ENCODE measurements at places on chromosomes 2 and 18.

- DNase-seq, result no peak
Measured at GRCh38 chr2:121695171-121695451, 41.6 kb downstream of the NIFK start.

DNA sequence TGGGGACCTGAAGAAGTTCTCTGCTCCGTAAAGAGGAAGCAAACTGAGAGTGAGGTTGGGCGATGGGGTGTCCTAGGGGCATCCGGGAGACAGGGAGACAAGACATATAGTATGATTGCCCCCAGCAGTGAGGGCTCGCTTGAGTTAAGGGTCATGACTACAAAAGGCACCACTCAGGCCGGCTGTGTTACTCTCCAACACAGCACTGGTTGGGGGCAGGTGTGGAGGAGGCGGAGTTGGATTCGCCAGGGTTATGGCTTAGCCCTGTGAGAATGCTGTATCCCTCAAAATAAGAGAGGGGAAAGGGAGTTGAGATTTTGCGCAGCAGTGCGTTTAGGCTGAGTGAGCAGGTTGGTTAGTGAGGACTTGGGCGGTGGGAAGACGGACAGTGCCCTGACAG, 12.0 kb downstream of the DYSF start:
- no peak for DNase-seq

DNA sequence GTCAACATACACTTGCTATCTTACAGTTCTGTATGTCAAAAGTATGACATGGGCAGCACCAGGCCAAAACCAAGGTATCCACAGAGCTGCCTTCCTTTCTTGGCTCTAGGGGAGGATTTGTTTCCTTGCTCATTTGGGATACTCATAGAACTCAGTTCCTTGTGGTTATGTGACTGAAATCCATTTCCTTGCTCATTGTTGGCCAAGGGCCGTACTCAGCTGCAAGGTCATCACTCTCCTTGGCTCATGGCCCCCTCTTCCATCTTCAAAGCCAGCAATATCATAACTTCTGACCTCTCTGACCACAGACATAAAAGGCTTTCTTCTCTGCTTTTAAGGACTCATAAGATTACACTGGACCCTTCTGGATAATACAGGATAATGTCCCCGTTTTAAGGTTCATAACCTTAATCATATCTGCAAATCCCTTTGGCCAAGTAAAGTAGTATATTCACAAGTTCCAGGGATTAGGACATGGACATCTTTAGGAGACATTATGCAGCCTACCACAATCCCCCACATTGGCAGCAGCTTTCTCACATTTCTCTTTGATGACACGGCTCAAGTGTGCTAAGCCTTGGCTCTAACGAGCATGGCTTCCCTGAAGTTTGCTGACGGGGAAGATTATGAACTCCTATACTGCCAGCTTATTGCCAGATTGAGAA, 20.9 kb downstream of the TMEM237 start:
- peak; percentile 49 for DNase-seq

DNA sequence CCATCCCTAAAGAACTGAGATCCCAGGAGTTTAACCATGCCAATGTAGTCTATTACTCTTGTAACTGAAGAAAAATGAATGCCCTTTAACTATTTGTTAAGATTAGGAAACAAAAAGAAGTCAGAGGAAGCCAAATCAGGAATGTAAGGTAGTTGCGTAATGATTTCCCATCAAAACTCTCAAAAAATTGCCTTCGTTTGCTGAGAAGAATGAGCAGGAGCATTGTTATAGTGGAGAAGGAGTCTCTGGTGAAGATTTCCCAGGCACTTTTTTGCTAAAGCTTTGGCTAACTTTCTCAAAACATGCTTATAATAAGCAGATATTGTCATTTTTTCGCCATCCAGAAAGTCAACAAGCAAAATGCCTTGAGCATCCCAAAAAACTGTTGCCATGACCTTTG, 224.0 kb upstream of the SIX2 start:
- peak; percentile 30 for DNase-seq

DNA sequence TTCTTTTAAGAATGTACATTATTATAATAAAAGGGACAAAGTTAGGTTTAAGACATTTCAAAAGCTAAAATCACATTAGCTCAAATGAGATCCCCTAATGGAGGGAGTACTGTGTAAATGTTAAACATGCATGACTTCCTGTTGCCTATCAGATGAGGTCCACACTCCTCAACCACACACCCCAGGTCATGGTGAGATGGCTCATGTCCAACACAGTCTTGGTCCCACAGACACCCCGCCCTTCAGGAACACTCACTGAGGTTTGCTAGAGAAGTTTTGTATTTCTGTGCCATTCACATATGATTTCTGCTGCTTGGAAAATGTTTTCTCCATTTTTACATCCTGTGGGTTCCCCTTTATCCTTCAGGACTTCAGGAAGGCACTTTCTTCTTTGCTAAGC, 491.0 kb downstream of the SOX11 start:
- no peak for DNase-seq

DNA sequence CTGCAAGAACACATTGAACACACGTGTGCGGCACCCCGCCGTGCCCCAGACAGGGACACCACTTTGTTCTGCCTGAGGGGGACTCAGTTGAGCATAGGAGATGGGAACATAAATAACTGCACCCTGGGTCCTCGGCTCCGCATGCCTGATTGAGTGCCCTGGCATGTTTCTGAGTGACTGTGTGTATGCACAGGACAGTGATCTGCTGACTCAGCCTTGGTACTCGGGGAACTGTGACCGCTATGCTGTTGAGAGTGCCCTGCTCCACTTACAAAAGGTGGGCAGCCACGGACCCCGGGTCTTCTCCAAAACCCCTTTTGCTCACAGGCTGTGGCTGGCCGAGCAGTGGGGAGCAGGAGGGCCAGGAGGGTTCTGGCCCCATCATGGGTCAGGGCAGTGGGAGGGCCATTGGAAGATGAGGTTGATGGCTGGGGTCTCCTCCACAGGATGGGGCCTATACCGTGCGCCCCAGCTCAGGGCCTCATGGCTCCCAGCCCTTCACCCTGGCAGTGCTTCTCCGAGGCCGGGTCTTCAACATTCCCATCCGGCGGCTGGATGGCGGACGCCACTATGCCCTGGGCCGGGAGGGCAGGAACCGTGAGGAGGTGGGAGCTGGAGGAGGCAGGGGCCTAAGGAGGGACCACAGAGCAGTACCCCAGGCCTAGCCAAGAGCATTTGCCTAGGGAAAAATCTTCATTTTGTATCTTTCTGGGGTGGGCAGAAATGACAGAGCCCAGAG, 16.9 kb downstream of the SH2D6 start:
- peak; percentile 24 for DNase-seq

DNA sequence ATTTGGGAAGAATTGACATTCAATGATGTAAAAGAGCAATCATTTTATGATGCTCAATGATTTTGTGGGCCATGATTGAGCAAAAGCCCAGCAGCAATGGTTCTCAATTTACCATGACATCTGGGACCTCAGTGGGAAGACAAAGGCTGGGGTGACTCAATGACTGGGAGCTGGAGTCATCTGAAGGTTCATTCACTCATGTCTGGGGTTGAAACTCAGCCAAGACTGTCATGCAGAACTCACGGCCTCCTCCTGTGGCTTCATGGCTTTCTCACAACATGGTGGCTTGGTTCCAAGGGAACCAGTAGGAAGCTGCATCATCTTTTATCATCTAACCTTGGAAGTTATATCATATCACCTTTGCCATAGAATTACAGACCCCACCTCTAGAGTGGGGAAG, 45.1 kb upstream of the CD226 start:
- DNase-seq, result peak; percentile 76

- no peak for DNase-seq
Measured at GRCh38 chr2:240563951-240564560, 3.9 kb downstream of the DUSP28 start.

DNA sequence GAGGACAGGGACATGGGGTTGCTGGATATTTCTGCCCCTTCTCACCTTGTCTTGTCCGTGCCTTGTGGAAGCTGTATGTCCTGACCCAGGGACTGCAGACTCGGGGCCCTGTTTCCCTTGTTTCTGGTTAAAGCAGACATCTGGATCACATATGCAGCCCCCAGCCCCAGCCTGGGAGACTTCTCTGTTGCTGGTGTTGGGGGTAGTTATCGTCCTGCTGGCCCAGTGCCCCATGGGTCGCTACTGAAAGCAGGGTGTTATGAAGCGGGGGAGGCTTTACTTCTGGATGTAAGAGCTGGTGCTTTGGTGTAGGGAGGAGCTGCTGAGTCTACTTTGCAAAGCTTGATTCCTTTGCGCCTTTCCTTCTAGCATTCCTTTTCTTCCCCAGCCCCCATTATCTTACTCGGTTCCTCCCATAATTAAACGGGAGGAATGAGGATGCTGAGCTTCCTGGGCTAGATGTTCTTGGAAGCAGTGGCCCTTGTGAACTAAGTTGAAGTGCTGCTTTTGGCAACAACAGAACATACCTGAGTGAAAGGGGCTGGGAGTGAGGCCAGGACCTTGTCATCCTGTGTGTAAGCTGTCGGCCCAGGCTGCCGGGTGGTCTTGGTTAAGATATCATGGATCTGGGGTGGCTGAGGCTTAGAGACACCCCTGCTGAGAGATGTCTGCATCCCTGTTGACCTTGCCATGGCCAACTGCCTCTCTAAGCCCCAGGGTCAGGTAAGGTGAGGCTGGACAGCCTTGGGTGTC, 3.4 kb downstream of the TET3 start:
- no peak for DNase-seq

DNA sequence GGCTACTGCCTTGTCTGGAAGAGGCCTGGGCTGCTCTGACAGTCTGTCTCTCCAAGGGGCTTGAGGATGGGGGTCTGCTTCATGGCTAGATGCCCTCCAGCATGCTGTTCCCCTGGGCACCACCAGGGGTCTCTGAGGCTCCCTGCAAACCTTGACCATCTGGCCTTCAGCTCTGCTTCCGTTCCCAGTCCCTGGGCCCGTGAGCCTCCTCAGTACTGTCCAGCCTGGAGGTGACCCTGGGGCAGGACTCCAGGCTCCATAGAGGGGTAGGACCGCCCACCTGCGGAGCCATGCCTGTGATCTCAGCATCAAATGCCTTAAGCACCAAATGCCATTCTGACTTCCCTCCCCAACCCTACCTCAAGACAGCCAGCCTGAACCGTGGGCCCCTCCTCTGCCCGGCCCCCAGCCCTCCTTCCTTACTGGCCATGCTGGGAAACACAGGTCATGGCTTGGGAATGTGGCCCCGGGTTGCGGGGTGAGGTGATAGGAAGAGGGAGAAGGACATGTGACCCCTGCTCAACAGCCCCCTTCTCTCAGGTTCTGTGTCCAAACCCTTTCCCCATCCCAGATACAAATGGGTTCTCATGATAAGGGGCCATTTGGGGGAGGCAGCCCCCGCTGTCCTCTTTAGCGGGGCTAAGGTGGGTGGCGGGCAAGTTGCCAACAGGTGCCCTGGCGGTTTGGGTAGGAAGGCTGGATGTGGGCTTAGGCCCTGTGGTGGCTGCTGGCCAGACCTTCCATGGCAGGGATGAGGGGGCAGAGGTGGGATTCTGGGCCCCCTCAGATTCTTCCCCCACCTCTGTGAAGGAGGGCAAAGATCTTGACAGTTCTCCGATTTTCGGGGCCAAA, 25.0 kb downstream of the SPEG start:
- peak; percentile 80 for DNase-seq

GRCh38 chr2:8454797-8455196, 227.1 kb upstream of the ID2 start:
- DNase-seq, result no peak

DNA sequence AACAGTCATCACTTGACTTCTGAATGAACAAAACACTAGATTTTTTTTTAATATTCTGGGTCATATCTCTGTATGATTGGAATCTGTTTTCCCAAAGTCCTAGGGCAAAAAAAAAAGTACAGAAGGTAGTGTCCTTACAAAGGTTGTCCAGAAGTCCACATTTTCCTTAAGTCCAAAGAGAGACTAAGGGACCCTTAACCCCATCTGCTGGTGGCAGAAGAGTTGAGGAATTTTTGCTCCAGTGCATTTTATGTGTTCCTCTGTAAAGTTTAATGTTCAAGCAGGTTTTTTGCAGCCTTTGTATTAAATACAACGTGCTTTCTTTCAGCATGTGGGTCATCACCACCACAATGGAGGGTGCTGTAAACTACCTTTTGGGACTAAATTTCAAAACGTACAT, 215.9 kb downstream of the SP3 start:
- DNase-seq, result peak; percentile 23

Measured in foreskin fibroblast (primary cell).